ENCODE measurements at places on chromosomes 12 and 14. TPM values are rescaled to one million over a fixed set of nuclear protein-coding genes. Genes with fewer than 3 reads are reported as not detected.

Gene SRRM4
- total RNA-seq: not detected

Gene CCDC60
- not detected for total RNA-seq

Gene GPR84
- total RNA-seq: not detected

Gene IL31
- not detected for total RNA-seq

Gene STAC3
- 0.95 TPM for total RNA-seq

Gene GNB3
- total RNA-seq: 0.14 TPM

Gene SPRING1
- 25.6 TPM for total RNA-seq

- DNase-seq: no peak
These were observed 30.3 kb upstream of the BTG1 start for GRCh38 chr12:92175961-92176360.

GRCh38 chr12:54692353-54692752 lies 44.2 kb upstream of the DCD start:
- DNase-seq: no peak

- peak; percentile 48 for DNase-seq
These were observed 10.3 kb downstream of the TBPL2 start for GRCh38 chr14:55430024-55430690.

DNA sequence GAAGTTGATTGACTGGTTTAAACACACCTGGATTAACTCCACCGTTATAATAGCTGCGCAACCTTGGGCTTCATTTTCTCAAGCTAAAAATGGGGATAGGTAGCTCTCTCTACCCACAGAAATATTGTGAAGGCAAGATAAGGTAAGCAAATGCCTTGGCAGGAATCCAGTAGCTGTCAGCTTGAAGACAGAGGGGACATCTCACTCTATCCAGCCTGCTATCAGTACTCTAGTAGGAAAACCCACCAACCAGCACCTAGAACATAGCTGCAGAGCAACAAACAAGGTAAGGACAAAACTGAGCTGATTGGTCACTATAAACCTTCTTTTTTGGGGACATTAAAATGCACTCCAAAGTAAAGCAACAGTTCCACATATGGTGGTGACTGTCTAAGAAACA lies 7.7 kb downstream of the CSRP2 start:
- DNase-seq: no peak

DNA sequence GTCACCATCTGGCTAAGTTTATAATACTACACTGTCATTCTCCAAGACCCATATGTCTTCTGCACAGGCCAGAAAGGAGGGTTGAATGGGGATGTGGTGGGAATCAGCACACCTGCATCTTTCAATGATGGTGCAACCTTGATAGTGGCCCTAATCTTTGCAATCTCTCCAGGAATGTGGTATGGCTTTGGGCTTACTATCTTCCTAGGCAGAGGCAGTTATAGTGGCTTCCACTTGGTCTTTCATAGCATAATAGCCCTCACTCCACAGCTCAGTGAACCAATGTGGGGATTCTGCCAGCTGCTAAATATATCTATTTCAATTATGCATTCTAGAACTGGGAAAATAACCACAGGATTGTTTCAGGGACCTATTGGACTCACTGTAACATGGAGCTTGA lies 61.8 kb upstream of the ATP2B1 start:
- DNase-seq: no peak

DNA sequence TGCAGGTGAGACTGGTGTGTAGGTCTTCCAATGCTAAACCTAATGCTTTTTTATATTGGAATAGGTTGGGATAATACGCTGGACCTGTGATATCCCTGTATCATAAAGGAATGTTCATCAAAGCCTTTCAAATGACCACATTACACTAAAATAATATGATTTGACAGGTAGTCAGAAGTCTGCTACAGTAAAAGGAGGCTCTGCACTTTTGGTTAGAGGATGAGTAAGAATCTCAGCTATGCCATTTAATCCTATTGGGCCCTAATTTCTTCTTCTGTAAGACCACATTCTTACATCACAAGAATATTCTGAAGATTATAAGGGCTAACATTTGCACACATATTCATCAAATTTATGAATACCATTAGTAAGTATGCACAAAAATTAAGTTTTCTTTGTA lies 250.5 kb upstream of the FLRT2 start:
- DNase-seq: no peak

DNA sequence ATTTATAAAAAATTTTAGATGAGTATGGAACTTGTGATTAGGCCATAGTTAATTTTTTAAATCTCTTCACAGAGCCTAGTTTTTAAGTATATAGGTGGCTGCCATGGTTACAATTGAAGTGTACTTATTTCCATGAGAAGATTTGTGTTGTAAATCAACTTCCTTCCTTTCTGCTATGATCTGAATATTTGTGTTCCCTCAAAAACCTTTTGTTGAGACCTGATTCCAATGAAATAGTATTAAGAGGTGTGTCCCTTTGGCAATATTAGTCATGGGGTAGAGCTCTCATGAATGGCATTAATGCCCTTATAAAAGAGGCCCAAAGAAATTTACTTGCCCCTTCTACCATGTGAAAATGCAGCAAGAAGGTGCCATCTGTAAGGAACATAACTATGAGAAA lies 28.8 kb downstream of the ETNK1 start:
- no peak for DNase-seq

DNA sequence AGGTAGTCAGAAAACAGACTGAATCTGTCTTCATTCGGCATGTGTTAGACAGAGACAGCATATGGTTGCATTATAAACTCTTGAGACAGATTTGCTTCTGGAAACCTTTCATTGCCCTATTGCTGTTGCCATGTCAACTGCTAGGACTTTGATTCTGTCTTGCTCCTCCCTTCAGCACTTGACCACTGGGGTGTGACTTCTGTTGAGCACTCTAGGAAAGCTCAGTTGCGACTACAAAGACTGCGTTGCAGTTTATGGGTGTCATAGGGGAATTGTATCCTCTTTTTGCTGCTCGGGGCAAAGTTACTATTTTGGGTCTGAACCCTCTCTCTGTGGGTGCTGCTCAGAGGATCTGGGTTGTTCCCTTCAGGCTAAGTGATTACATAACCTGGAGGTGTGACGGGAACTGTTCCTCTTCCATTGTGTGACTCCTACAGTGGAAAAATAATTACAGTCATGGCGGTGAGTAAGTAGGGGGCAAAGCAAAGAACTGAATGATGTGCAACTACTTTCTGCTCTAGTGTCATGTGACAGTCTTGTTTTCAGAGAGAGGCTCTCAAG lies 44.3 kb upstream of the TRIM9 start:
- DNase-seq: peak; percentile 71

DNA sequence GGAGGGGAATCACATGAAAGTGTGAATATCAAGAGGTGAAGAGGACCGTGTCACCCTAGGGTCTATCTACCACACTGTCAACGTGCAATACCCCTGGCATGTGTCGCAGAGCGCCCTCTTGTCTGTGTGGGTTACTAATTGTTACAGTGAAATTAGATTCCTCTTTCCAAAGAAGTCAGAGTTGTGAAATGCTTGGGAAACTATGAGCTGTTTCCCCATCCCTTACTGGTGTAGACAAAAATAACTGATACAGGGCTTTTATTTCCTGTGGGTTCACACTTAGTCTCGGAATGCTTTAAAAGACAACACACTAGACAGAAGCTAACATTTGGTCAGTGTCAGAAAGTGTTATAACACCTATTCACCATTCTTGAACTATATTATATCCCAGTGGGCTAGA lies 597.3 kb downstream of the NRXN3 start:
- DNase-seq: no peak

GRCh38 chr12:113812411-113813228 lies 153.5 kb downstream of the RBM19 start:
- DNase-seq: no peak

GRCh38 chr14:61884711-61885110 lies 122.5 kb downstream of the SNAPC1 start:
- DNase-seq: no peak

DNA sequence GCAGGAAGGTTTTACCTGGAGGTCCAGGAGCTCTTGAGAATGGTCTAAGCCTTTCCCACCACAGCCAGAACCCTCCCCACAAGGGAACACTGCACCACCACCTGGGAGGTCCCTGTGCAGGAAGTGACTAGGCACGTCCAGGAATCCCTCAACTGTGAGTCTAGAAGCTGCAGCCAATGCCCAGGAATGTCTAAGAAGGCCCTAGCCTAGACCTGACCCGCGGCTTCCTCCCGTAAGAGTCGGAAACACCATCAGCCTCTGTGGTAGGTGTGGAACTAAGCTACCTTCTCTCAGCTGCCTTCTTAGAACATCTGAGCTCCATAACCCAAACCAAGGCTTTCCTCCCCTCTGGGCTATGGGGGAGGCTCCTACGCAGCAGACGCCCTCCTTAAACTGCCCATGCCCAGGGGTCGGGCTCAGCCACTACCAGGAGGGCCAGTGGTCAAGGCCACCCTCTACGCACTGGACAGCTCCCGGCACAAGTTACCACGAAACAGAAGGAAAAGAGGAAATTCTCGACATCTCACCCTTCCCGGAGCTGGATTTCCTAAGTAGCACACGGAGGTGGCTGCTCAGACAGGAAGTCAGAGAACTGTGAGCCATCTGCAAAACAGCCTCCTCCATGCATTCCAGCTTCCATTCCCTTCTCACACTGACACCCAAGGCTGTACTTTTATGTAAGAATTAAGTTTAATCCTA lies 25.5 kb downstream of the ZFYVE21 start:
- DNase-seq: no peak

GRCh38 chr12:121196902-121197301 lies 13.0 kb upstream of the P2RX4 start:
- no peak for DNase-seq

GRCh38 chr14:101076451-101077198 lies 173.1 kb upstream of the RTL1 start:
- DNase-seq: no peak

- DNase-seq: no peak
These were observed 41.6 kb downstream of the NFKBIA start for GRCh38 chr14:35362911-35363374.

GRCh38 chr14:51208982-51209381 lies 31.1 kb upstream of the TMX1 start:
- DNase-seq: no peak

- DNase-seq: peak; percentile 55
These were observed 20.0 kb upstream of the CLEC2D start for GRCh38 chr12:9649532-9649940.

Measured in Caki2 (cell line).